ENCODE measurements at places on chromosomes 6 and 20.

DNA sequence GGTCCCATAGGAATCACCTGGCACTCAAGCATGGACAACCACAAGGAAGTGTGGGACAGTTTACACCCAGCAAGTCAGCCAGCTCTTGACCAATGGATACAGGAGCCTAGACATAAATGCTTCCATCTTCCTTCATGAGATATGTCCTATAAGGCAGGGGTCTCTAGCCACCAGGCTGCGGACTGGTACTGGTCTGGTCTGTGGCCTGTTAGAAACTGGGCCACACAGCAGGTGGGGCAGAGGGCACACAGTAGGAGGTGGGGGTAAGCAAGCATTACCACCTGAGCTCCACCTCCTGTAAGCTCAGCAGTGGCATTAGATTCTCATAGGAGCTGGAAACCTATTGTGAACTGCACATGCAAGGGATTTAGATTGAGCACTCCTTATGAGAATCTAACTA, 437.1 kb downstream of the CD109 start:
- no peak for DNase-seq

- no peak for DNase-seq
Observed at GRCh38 chr6:163876391-163876790, 461.9 kb downstream of the QKI start.

DNA sequence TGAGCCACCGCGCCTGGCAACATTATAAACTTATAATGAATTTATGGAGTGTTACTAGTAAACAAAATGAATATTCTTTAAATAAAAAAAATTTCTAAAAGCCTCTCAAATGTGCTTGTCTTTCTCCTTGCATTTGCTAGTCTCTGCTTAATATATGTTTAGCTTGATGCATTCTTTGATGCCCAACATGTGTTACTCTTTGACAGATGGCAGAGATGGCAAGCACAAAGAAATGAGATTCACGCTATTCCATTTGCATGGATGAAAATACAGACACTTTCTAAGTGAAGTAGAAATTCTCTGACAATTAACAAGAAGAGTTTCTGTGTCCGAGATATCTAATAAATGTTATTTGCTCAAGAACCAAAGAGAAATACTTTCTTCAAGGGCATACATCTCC, 30.1 kb downstream of the DCDC2 start:
- no peak for DNase-seq

GRCh38 chr6:41939176-41939847, 2.3 kb downstream of the CCND3 start:
- DNase-seq = no peak

DNA sequence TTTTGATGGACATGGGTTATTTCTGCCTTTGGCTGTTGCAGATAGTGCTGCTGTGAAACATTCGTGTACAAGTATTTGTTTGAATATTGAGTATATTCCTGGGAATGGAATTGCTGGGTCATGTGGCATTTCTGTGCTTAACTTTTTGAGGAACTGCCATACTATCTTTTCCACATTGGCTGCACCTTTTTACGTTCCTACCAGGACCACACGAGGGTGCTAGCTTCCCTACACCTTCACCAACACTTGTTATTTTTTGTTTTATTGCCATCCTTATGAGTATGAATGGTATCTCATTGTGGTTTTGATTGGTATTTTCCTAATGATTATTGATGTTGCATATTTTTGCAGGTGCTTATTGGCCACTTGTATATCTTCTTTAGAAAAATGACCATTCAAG, 47.8 kb upstream of the PLCG1 start:
- DNase-seq = no peak

DNA sequence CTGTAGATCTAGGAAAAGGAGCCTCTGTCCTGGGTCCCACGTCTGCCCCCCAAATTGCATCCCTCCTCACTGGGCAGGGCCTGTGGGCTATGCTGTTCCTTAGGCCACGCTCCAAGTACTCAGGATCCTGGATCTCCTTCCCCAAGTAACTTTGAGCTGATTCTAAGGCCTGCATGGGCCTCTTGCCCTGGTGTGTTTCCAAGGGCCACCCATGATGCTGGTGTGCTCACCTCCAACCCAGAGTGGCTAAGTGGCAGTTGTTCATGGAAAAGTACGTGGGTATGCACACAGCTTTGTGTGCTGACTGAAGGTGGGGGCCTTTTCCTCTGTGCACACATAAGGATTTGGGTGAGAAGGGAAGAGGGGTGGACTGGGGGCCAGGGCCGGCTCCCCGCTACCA, 5.3 kb downstream of the GMPR start:
- no peak for DNase-seq

- DNase-seq = no peak
Observed at GRCh38 chr6:63661769-63662168, 26.2 kb downstream of the PHF3 start.

DNA sequence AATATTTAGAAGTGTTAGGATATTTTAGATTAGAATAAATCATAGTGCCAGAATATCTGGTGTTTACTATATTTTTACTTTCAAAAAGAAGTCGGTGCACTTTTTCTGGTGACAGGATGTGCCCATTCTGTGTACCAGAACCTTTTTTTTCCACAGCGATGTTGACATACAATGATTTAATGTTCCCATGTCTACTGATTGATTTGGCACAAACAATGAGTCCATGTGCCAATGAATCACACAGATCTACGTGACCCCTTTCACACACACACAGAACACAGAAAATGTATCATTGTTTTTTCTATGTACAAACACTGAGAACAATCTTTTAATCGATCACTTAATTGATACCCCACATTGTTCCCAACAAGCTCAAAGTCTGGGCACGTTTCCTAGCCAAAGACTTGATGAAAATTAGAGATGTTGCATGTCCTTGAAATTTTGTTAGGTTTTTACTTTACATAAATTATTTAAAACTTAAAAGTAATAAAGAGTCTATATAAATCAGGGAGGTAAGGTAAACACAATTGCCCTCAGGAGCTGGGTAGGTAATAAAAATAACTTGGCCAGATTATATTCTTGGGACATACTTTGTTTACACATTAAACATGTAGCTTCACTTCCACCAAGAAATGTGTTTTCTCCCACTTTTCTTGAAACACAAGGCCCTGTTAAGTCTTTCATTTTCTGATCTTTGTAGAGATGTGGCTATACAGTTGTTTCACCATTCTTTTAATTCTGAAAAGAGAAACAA, 36.4 kb upstream of the SOX4 start:
- DNase-seq = no peak

DNA sequence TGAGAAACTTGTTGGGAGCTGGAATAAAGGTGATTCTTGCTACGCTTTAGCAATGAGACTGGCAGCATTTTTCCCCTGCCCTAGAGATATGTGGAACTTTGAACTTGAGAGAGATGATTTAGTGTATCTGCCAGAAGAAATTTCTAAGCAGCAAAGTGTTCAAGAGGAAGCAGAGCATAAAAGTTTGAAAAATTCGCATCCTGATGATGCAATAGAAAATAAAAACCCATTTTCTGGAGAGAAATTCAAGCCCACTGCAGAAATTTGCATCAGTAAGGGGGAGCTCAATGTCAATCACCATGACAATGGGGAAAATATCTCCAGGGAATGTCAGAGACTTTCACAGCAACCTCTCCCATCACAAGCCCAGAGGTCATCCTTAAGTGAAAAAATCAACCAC, 35.3 kb downstream of the MICA start:
- DNase-seq = no peak

DNA sequence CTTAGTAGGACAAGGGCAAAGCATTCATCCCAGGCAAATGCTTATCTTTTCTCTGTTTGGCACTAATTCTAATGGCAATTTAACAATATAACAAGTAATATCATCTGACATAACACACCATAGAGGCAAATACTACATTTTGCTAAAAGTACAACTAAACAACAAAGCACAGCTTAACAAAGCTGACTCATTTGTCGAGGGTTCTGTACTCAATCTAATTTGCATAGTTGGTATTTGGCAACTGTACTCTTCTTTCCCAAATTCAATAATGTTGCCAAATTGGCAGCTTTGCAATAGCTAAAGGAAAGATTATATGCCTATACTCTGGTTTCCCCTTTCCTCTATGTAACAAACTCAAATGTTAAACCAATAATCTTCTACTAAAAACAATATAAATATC, 461.0 kb downstream of the PKHD1 start:
- no peak for DNase-seq

- DNase-seq = peak; percentile 27
Observed at GRCh38 chr20:63101781-63102720, 95.3 kb upstream of the BHLHE23 start.

- DNase-seq = no peak
Observed at GRCh38 chr6:18388271-18388670, 1.1 kb downstream of the RNF144B start.

DNA sequence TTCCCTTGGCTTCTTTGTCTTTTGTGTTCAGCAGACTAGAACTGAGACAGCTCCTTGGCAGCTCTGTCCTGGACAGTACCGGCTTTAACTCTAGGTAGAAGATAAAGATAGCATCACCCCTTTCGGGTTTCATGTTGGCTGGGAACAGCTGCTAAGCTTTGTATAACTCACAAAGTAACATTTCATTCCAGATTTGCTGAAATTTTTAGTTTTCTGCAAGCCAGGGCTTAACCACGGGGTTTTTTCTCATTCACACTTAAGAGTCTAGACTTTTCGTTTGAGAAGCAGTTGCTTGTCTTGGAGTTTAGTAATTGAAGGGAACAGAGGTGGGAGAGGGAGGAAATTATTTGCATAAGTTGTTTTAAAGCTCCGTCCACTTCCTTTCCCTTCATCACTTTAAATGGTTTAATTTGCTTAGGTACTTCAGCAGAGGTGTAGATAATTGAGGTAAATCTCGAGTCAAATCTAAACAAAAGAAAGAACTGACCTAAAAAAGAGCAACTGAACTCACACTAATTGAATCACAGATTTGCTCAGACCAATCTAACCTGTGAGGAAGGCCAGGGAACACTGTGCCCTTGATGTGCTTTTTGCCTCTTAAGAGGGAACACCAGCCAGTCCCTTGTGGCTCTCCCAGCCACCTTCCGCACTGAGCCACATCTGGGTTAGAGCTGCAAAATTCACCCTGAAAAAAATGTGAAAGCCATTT, 48.3 kb downstream of the RREB1 start:
- DNase-seq = no peak

DNA sequence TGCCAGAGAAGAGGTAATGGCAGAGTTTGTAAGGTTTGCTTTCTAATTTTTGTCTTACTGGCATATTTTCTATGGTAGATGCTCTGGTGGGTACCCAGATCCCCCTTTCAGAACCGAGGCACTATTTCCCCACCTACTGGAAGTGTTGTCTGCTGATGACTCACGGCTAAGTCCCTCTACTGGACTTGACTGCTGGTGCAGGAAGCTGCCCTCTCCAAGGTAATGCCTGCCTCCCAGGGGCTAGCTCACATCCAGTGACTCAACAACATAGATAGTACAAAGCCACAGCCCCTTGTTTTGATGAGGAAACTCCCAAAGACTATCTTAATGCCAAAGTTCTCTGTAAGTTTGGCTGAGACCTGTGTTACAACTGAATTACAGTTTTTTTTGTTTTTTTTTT, 285.4 kb upstream of the FLRT3 start:
- DNase-seq = no peak

DNA sequence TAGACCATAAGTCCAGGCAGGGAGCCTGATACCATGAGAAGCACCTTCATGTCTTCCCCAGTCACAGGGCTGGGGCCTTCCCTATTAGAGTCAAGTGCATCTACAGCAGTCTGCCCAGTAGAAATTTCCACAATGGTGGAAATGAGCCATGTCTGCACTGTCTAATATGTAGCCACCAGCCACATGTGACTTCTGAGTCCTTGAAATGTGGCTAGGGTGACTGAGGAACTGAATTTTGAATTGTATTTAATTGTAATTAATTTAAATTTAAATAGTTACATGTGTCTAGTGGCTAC, 300.2 kb downstream of the CLIC5 start:
- DNase-seq = no peak

DNA sequence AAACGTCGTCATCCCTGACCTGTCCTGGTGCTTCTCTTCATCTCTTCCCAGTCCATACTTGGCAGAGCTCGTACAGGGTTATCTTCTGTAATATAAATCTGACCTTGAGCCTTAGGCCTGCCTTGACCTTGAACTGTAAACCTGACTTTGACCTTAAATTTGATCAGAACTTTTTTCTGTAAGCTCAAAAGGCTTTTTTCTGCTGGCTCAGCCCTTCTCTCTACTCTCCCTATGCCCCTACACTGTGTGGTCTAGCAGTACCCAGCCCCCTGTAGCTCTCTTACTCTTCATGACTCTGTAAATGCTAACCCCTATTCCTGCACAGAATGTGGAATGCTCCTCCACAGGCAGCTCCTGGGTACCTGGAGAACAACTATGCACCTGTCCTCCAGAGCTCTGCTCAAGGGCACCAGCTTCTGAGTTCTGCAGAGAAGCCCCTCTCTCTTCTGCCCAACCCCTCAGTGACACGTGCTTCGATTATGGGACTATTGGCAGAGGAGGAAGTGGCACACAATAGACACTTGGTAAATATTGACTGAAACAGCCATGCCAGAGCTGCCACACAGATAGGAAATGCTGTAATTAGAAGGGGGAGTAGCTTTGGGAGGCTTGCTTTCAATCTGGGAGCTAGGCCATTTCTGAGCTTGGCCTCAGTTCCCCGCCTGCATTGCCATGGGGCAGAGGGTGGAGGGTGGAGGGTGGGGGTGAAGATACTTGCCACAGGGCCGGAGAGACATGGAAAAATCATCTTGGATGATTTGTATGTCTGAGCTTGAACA, 15.4 kb downstream of the SNPH start:
- DNase-seq = no peak

GRCh38 chr6:30260036-30260504, 46.9 kb upstream of the TRIM26 start:
- DNase-seq = peak; percentile 20

DNA sequence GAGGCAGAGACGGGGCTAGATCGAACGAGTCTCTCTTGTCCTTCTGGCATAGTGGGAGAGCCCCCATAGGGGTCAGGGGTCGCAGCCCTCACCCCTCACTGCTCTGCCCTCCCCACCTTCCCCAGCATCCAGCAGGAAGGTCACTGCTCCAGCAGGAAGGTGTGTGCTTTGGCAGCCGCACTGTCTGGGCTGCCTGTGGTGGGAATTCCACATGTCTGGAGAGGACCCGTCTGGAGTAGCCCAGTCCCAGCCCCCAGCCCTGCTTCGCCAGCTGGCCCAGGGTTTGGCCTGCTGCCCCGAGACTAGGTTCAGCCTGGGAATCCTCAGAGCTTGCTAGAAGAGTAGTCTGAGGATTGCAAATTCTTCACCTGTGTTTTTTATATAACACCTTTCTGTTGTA, 2.5 kb upstream of the R3HDML start:
- no peak for DNase-seq

DNA sequence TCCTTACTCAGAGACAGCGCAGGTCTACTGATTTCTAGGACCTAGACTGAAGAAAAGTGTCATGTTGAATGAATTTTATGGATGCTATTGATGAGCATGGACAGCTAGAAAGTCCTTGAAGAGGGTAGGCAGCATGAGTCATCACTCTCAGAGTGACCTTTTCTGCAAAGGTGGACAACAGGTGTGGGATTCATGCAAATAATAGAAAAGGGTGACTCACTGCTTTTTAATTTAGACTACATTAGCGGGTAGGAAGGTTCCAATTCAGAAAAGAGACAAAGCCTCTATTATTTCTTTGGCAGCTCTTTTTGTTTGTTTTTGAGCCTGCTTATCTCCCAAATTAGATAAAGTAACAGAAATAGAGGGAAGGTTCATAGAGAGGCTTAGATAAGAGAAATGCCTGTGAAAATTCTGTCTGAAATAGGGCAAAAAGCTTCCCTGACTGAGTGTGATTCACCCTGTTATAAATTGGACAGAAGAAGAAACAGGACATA, 191.4 kb downstream of the TENT5A start:
- no peak for DNase-seq
